Pons (tissue), 1 donor: ENCODE measurements at places on chromosomes 1 and 21.

- peak; percentile 89 for DNase-seq
Observed at GRCh38 chr21:32641710-32642698, 29.8 kb upstream of the CFAP298 start.

DNA sequence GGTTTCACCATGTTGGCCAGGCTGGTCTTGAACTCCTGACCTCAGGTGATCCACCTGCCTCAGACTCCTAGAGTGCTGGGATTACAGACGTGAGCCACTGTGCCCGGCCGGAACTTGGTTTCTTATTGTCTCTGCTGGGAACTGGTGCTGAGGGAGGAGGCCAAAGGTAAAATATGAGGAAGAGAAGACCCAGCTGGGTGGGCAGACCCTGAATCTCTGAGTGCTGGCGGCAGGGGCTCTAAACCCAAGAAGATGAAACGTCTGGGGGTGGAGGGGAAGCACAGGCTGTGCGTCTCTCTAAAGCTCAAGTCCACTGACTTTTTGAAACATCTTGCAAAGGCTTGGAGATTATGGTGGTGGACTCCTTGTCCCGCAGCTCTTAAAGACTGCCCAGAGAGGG is 82.0 kb upstream of the TLR5 start:
- no peak for DNase-seq

- no peak for DNase-seq
Observed at GRCh38 chr1:197467881-197468280, 199.8 kb downstream of the CRB1 start.

GRCh38 chr1:209584231-209584672 is 738 bp downstream of the CAMK1G start:
- no peak for DNase-seq

DNA sequence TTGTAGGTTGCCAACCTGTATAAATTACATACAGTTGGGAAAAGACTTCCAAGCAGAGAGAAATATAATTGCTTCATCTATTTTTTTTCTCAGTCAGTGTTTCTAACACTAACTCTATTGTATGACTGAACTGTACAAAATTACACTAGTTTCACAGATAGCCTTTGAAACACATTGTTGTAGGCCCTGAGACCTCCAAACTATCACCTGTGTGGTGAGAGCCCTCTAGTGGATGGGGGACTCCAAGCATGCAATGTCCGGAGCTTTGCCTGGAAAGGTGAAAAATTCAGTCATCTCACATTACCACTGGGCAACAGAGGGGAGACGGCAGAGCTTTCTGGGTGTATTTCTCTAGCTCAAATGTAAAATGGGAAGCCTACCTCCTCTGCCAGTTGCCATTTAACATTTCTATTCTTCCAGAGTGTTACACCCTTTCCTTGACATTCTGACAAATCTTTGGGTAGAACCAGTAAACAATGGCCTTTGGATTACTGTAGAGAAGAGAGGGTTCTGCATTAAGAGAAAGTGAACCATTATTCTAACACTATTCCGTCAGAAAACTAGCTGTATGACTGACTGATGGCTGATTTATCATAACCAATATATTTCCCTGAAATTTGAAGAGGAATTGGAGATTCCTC is 212.2 kb downstream of the LYPLAL1 start:
- DNase-seq, result peak; percentile 46

DNA sequence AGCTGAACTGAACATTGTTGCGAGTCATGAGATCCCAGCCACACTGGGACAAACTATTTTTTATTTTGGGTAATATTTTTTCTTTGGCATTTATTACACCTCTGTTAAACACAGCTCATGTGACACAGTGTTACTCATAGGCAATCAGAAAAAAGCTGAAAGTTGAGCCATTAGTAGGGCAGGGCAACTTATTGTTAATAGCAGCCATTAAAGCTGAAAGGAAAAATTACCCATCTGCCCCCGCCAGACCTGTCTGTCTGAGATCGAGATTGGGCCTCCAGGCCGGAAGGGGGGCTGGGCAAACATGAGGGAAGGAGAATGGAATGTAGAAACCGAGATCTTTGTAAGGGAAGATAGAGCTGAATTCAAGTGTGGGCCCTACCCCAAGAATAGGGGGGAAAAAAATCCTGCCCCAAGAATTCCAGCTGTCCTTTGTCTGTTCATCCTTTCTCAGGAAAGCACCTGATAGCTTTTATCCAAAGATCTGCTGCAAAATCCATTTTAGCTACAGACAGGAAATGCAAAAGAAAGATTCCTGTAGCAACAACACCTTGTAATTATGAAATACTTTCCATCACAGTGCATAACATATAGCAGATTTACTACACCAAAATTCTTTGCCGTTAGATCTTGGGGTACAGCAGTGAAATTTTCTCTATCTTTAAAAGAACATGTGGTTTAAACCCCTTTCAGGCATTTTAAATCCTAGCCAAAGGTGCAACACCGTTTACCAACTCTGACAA is 212.8 kb downstream of the PBX1 start:
- DNase-seq, result no peak

DNA sequence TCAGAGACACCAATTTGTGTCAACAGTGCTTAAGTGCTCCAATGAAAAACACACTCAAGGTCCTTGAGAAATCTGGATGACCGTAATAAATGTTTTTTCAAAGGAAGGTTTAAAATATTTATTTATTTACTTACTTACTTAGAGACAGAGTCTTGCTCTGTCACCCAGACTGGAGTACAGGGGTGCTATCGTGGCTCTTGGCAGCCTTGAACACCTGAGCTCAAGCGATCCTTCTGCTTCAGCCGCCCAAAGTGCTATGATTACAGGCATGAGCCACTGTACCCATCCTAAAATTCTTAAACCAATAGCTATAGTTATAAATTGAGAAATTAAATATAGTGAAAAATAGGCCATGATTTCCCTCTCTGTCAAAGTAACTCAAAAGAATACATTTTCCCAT is 17.3 kb upstream of the ERICH3 start:
- DNase-seq, result no peak

- no peak for DNase-seq
Observed at GRCh38 chr21:45094412-45094811, 20.0 kb downstream of the ADARB1 start.

GRCh38 chr1:206704226-206704625 is 19.5 kb downstream of the MAPKAPK2 start:
- DNase-seq, result no peak

DNA sequence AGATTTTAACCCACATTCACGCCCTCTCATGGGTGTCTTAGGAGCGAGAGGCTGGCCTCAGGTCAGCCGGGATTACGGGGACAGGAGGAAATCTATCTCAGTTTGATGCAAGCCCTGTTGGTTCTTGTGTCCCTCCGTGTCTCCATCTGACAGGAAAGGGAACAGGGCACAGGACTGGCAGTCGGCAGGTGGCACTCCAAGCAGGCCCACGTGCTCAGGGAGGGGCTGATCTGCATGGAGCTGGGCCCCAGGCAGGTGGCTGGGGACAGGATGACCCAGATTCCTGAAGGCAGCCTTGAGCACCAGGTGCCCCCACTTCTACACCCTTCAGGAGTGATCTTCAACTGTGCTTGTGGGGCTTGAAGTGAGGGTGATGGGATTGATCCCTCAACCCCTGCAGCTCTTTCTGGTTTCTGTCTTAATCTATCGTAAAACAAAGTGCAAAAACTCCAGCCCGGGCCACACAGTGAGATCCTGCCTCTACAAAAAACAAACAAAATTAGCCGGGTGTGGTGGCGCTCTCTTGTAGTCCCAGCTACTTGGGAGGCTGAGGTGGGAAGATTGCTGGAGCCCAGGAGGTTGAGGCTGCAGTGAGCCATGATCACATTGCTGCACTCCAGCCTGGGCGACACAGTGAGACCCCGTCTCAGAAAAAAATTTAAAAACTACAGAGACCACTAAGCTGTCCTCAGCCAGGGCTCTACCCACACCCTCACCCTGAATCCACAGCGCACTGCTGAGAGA is 8.3 kb downstream of the PLEKHG5 start:
- no peak for DNase-seq

- DNase-seq, result no peak
Observed at GRCh38 chr1:5982276-5982675, 9.9 kb downstream of the NPHP4 start.

DNA sequence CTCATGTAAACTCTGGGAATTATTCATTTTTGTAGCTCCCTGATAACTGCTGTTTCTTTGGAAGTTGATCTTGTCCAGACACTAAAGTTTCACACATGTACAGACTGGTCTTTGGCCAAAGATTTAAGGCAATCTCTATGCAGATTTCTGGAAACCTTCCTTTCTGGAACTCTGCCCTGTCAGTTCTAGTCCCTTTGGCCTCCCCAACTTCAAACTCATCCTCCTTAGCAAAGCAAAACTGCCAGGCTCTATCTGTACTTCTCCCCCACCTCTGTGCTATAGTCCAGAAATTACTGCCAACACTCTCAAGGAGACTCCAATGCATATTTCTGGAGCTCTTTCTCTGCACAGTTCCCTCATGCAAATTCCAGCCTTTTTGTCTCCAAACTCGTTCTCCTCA is 36.5 kb downstream of the C1orf198 start:
- no peak for DNase-seq

DNA sequence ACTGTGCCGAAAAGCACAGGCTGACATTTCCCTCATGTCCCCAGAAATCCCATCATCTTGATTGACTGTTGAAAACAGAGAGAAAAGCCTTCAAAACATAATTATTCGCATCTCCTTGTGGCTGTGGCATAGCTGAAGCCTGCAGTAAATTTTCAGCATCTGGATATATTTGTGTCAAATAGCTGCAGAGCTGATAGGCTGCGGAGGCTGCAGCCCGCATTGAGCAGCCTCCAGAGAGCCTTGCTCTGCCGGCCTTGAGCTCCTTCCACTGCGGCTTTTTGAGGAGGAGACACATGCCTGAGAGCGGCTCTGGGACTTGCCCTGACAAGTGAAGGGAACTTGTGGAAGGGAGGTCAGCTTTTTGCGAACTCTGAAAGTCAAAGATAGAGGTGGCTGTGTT is 144.7 kb downstream of the RYR2 start:
- no peak for DNase-seq

GRCh38 chr1:60731321-60731720 is 351.0 kb upstream of the NFIA start:
- no peak for DNase-seq

GRCh38 chr1:156198831-156199349 is 5.0 kb downstream of the SLC25A44 start:
- no peak for DNase-seq

DNA sequence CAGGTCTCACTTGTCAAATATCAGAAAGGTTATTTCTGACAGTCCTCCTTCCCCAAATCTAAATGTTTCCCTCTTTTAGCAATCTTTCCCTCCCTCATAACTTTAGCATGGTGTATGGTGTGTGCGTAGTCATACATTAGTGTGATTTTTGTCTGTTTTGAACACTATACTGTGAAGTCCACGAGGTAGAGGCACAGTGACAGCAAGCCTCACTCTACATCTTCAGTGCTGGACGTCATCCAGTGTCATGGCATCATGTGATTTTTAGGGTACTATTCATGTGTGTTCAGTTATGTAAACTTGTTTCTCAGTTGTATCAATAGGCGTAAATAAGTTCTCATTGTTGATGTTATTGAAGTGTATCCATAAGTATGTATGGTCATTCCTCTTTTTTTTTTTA is 39.1 kb downstream of the DYRK1A start:
- DNase-seq, result no peak

DNA sequence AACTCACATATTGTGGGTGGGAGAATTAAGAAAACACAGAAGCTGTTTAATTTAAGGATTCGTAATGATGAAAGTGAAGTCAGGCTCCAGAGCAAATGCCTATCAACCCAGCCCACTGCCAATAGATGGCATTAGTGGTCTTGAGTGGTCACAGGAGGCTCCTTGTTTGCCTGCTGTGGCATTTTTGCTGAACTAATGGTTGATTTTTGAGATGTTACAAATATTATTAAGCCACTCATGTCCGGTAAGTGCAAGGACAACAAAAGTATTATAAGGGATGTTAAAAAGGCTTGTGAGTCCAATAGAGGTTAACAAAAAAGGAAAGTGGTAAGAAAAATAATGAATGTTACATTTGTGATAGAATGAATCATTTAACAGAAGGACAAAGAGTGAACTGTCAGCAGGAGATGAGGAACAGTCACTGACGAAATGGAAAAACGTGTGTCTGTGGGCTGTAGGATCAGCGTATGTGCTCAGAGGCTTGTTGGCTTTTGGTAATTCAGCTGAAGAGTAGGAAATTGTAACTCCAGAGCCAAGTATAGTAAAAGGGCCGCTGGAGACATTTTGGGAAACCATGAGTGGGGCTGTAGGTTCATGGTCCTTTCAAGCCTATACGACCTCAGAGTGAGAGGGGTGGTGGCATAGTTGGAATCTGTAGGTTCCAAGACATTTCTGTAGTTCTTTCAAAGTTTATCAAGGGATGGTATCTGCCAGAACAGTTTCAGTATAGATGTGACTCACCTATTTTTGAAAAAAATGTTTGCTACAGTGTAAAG is 11.2 kb downstream of the SFT2D2 start:
- DNase-seq, result peak; percentile 84

DNA sequence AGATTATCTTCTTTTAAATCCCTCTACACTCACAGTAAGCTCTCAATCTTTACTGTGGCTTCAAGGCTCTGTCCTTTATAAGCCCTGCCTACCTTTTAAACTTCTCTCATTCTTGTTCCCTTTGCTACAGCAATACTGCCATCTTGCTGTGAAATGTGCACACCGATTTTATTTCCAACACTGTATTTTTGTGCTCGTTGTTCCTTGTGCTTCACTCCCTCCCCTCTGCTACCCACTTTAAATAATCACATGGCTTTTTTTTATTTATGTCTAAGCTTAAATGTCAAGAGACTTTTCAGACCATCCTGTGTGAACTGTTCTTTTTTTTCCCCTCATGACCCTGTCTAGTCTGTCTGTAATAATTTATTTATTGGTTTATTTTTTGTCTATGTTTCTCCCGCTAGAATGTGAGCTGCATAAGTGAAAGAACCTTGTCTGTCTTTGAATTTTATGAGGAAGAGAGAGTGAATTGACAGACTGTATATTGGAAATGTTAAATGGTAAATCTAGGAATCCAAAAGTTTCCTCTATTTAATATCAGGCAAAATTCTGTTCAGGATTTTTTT is 45.7 kb downstream of the ABCD3 start:
- peak; percentile 83 for DNase-seq

DNA sequence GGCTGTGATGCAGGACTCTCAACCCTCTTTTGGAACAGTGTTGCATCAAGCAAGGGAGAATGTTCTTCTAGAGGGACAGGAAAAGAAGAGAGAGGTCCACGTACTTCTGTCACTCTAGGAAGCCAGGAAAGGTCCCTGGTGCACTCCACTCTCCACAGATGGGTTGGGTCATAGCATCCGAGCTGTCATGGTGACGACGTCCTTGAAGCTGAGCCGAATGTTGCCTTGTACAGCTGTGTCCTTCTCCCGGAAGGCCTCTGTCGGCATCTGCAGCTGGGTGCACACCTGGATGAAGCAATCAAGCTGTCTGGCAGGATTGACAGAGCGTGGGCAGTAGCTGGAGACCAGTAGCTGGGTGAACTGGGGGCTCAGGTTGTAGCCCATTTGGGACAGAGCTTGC is 12.5 kb downstream of the MDM4 start:
- DNase-seq, result no peak
